ENCODE measurements at places on chromosomes 3 and 15.

- DNase-seq = no peak
Observed at GRCh38 chr3:46576-46975, 150.0 kb upstream of the CHL1 start.

DNA sequence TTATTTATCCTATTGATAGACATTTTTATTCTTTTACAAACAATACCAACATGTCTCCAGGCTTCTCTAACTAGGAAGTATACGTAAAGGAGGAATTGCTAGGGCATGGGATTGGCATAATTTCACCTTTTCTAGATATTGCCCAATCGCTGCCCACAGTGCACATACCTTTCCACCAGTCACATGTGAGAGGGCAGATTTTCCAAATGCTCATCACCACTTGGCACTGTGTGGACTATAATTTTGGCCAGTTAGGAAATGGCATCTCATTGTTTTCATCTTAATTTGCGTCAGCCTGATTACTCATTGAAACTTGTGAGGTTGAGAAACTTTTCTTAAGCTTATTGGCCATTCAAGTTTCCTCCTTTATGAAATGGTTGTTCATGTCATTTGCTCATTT lies 57.4 kb upstream of the POLR2M start:
- DNase-seq = no peak

DNA sequence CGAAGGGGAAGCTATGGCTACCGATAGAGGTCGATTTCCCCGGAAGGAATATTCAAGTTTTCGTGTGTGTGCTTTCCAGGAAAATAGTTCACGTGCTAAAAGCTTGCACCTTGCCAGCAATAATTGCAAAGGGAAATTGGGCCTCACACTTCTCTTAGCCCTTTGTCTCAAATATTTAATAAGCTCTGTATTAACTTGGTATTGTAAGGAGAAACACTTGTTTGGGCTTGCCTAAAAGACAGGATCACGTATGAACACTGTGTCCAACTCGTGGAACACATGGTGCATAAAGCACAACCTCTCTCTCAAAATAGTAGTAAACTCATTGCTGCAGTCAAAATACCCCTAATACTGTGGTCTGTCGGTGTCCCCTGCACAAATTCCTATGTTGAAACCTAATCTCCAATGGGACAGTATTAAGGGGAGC lies 352 bp upstream of the TMF1 start:
- no peak for DNase-seq

GRCh38 chr15:29669823-29670222 lies 152.4 kb downstream of the TJP1 start:
- DNase-seq = no peak

GRCh38 chr3:180700941-180701340 lies 21.7 kb upstream of the CCDC39 start:
- no peak for DNase-seq

GRCh38 chr3:151903501-151903991 lies 30.1 kb downstream of the SUCNR1 start:
- DNase-seq = no peak

- DNase-seq = no peak
Observed at GRCh38 chr3:161273589-161274218, 52.6 kb downstream of the NMD3 start.

DNA sequence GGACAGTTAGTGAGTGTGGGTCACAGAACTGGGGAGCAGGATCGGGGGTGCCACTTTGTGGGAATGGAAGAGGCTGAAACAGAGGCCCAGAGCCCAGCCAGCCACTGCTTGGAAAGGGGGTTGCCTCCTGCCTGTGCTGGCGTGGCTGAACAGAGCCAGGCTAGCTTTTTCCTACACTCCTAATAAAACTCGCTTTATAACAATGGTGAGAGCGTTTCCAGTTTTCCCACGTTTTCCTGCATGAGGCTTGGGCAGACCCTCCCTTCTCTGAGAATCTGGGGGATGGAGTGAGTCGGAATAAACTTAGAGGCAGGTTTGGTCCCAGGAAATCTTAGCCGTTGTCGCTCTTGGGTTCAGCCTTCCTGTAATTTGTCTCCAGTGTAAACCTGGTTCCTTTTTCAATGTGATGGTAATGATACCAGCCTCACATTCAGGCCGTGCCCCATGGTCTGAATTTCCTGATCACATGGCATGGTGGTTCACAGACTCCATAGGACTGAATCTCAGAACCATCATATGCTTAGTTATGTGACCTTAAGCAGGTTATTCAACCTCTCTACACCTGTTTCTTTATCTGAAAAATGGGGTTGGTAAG lies 6.5 kb upstream of the FGD5 start:
- DNase-seq = no peak

GRCh38 chr15:74158855-74159650 lies 14.5 kb upstream of the ISLR start:
- DNase-seq = no peak

- no peak for DNase-seq
Observed at GRCh38 chr3:141087076-141087777, 36.1 kb downstream of the SPSB4 start.
